ENCODE measurements at places on chromosomes 16 and 17.
A peak's percentile ranks its signal among the peaks of the same experiment; 100 is the strongest.

DNA sequence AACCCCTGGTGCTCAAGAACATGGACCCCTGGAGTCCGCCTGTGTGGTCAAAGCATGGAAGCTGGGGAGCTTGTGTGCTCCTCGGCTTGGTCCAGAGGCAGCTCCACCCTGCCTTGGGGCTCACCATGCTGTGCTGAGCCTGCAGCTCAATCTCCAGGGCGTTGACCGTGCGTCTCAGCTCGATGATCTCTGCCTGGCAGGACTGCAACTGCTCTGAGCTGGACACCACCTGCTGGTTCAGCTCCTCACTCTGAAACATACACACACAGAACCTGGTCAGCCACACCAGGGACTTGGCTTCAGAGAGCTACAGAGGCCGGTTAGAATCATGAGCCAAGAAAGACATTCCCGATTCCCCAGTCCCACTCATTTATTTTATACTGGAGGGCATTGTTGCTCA lies 2.7 kb downstream of the KRT35 start:
- no peak for DNase-seq

- DNase-seq: no peak
These were observed 5.4 kb upstream of the STAC2 start for GRCh38 chr17:39231091-39231561.

DNA sequence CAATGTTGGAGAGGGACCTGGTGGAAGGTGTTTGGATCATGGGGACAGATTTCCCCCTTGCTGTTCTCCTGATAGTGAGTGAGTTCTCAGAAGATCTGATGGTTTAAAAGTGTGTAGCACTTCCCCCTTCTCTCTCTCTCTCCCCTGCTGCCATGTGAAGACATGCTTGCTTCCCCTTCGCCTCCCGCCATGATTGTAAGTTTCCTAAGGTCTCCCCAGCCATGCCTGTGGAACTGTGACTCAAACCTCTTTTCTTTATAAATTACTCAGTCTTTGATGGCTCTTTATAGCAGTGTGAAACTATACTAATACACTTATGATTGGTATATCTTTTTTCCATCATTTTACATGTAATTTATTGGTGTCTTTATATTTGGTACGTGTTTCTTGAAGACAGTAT lies 13.4 kb downstream of the ADGRG5 start:
- no peak for DNase-seq

- no peak for DNase-seq
These were observed 9.3 kb upstream of the USP7 start for GRCh38 chr16:8972843-8973586.

- DNase-seq: no peak
These were observed 606 bp downstream of the THAP11 start for GRCh38 chr16:67842509-67843342.

DNA sequence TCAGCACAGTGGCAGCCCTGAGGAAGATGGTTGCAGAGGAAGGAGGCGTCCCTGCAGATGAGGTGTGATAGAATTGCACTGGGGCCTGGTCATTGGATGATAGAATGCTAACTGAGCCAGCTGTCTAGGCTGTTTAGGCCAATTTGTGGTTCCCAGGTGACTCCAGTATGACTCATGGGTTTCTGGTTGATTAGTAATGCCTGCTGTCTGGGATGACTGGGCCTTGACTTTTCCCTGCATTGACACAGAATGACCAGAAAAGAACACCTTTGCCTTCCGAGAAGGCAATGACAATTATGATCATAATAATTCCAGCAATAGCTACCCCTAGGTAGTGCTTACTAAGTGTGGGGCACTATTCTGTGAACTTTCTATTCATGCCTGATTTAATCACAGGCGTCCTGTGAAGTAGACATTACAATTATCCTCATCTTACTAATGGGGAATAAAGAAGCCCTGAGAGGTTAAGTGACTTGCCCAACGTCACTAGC lies 31.5 kb downstream of the USP43 start:
- DNase-seq: peak; percentile 84

DNA sequence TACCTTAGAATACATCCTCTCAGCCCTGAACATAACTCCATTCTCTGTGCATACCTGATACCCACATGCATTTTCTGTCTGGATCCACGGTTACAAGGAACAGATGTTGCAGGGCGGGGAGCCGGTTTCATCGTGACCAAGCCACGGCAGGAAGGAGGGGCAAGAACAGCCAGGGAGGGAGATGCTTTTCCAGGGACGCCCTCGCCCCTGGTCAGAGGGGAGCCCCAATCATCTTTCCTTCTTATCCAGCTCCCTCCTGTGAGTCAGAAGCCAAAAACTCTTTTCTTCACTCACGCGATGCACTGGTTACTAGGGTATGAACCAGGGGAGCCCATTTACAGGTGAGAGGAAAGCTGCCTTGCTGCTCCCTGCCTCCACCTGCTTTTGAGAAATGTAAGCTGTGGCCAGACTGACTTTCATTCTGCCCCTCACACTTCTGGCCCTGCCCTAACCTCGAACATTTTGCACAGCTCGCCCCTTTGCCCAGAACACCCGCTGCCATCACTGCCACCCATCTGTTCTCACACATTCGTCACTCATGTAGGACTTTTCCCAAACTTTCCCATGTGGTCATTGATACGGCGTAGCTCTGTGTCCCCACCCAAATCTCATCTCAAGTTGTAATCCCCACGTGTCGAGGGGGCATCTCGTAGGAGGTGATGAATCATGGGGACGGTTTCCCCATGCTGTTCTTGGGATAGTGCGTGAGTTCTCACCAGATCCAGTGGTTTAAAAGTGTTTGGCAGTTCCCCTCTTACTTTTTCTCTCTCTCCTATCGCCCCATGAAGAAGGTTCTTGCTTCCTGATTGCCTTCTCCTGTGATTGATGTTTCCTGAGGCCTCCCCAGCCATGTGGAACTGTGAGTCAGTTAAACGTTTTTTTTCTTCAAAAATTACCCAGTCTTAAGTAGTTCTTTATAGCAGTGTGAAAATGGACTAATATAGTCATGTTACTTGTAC lies 20.5 kb downstream of the FOXL1 start:
- no peak for DNase-seq

GRCh38 chr17:44081681-44082080 lies 11.1 kb downstream of the G6PC3 start:
- no peak for DNase-seq

All from A549 (cell line).